ENCODE measurements at places on chromosomes 13 and 19.
A peak's percentile ranks its signal among the peaks of the same experiment; 100 is the strongest.

DNA sequence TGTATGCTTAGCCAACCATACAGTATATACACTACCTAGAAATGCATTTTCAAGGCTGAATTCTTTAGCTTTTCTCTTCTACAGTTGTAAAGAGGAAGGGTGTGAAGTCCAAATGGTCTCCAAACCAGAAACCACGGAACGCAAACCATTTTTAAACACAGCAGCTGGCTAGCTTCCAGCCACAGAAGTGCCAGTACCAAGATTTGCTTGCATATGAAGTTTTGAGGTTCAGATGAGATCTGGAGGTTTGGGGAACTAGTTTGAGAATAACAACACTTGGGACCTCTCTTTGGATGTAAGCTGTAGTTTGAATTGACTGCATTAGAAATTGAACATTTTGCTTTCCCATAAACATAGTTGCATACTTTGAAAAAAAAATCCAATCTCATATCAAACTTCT, 1243.5 kb downstream of the EFNB2 start:
- DNase-seq = no peak

DNA sequence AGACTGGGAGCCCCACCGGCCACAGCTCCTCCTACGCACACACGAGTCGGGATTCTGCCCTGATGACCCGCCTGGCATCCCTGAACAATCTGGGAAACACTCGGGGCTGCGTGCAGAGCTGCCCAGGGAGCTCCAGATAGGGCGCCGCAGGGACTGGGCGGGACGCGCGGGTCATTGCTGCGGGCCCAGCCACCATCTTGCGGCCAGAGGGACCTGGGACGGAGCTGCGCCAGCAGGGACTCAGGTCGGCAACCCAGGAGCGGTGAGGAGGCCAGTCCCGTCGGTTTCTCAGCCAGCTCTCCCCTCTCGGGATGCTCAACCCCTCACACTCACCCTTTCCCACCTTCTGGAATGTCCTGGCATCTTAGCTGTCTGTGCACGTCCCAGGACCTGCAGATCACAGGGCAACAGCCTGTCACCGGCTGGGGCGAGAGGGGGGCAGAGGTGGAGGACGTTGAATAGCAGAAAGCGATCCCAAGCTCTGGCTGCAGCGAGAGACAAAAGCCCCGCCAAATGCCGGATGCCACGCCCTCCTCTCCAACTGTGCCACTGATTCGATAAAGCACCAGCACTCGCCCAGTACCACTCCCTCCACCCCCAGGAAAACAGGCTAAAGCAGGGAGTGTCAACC, 20.4 kb upstream of the ZNF91 start:
- DNase-seq = peak; percentile 73

DNA sequence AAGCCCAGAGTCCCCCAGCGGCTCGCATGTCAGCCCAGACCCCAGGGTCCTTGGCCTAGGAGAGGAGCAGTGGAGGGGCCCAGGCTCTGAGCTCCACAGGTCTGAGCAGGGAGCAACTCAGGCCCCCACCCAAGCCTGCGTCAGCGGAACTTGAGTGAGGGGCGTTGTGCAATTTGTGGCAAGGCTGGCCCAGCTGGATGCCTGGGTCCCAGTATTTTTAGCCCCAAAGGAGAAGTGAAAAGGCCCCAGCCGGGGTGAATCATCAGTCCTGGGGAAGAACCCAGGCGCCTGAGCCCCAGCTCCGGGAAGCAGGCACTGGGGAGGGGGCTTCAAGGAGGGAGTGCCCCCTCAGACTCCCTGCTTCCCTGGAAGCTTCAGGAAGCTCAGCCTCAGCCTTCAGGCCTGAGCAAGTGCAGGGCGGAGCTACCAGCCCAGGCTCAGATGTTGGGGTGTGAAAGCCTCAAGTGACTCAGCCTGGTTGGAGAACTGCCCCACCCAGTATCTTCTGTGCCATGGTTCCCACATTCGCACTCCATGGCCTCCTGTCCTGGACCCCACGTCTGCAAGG, 7.2 kb downstream of the MED29 start:
- no peak for DNase-seq

- DNase-seq = no peak
These were observed 67.7 kb upstream of the LSM14A start for GRCh38 chr19:34104557-34104956.

GRCh38 chr19:5398693-5399057, 56.5 kb upstream of the ZNRF4 start:
- no peak for DNase-seq

DNA sequence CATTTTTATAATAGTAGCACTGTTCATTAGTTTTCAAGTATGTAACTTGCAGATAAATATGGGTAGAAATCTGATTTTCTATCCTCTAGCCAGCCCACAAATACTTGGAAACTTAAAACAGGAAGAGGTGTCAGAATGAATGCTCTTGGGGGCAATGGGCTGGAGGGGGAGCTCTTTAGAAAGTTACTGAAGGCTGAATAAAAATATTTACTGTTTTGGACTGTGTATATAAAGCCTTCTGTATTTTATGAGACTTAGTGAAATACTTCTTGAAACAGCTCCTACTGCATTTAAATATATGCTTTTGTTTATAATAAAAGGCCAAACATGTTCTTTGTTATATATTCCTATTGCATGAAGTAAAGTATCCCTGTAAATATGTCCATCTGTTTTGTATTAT, 138.8 kb downstream of the RGCC start:
- DNase-seq = no peak

DNA sequence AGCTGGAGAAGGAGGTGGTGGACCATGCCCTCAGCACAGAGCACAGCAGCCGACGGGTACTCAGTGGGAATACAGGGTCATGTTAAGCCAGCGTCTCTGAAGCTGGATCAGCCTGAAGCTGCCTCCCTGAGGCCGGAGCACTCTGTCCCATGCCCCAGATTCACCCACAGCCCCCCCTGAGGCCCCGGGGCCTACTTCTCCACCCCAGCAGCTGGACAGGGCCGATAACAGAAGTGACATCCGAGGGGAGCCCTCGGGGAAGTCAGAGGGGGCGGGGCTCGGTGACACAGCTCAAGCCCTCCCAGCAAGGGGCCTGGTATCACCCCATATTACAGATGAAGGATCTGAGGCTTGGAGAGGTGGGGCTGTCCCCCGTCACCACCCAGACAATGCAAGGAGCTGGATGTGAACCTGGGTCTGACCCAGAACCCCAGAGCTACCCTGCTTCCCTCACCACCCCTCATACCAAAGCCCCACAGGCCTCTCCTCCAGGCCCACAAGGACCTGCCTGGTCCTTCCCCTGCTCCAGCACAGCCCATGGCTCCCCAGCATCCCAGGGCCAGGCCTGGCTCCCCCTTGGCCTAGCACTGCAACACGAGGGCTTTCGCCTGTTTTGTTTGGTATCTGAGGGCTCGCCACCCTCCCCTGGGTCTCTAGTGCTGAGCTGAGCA, 5.7 kb downstream of the R3HDM4 start:
- DNase-seq = no peak

GRCh38 chr13:91346062-91346461, 1.4 kb upstream of the MIR17HG start:
- DNase-seq = no peak

- no peak for DNase-seq
These were observed 279.5 kb upstream of the PCDH20 start for GRCh38 chr13:61695147-61695546.

- no peak for DNase-seq
These were observed 7.5 kb downstream of the ARHGEF7 start for GRCh38 chr13:111122631-111123030.

- no peak for DNase-seq
These were observed 851 bp downstream of the FBXO46 start for GRCh38 chr19:45729800-45730290.

- no peak for DNase-seq
These were observed 116.0 kb downstream of the SIPA1L3 start for GRCh38 chr19:38022791-38023670.

All from NCI-H526 (cell line).